ENCODE measurements at places on chromosomes 7 and 10.

GRCh38 chr7:140896996-140897395 is 27.7 kb downstream of the BRAF start:
- no peak for DNase-seq

DNA sequence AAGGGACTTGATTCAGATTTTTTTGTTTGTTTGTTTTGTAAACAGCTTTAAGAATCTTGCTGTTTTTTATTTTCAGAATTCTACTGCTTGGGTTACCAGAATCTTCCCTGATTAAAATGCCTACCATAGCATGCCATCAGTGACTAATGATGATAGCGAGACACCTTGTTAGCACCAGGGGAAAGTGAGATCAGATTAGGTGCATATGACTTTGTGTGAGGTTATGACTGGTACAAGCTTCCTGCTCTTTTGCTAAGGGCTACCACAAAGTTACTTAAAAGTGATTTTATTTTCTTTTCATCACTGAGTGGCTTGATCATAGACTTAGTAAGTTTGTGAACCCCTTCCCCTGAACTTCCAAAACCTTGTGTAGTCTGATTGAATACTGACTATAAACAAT is 93.5 kb downstream of the SND1 start:
- DNase-seq, result no peak

DNA sequence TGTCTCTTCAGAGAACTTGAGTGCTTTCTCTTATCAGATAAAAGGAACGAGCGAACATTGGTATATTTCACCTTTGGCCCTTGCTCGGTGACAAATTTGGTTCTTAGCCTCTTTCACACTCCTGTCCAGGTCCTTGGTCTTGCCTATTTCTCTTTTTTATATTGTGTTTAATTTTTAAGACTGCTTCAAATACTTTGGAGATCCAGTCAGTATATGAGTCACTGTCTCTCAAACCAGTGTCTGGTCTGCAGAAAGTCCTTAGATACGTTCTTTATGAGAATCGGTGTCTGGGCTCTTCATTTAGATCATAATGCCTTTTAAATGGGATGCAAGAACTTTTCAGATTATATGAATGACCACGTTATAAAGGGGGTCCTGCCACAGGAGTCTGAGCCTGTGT is 55.0 kb downstream of the PIK3AP1 start:
- DNase-seq, result no peak

- DNase-seq, result no peak
Measured at GRCh38 chr7:2213551-2214215, 19.1 kb downstream of the MAD1L1 start.

DNA sequence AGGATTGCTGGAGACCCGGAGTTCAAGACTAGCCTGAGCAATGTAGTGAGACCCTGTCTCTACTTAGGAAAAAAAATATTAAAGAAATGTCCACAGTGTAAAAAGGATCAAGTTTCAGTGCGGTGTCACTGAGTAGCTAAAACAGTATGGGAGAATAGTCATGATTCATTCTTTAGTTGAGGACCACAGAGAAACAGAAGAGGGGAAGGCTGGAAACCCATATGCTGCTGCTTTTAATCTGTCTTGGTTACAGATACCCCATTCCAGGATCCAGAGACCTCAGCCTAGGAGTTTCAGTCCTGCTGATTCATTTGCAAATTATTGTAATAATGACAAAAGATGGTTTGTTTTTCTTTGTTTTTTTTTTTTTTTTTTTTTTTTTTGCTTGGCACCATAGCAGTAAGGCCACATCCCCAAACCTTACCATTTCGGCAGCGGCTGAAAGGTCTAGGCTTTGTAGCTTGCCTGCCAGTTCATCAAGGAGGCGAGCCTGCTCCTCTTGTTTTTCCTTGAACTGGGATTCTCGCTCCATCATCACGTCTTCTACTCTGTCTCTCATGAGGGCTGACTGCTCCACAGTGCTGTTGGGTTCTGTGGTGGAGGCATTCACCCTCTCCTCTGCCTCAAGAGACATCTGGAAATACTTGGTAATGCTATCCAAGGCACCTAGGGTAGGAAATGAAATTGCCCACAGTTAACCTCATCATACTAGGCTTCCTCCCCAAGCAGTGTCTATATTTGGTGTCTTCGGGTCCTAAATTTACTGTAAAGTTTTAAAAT is 44.2 kb downstream of the DLD start:
- no peak for DNase-seq

DNA sequence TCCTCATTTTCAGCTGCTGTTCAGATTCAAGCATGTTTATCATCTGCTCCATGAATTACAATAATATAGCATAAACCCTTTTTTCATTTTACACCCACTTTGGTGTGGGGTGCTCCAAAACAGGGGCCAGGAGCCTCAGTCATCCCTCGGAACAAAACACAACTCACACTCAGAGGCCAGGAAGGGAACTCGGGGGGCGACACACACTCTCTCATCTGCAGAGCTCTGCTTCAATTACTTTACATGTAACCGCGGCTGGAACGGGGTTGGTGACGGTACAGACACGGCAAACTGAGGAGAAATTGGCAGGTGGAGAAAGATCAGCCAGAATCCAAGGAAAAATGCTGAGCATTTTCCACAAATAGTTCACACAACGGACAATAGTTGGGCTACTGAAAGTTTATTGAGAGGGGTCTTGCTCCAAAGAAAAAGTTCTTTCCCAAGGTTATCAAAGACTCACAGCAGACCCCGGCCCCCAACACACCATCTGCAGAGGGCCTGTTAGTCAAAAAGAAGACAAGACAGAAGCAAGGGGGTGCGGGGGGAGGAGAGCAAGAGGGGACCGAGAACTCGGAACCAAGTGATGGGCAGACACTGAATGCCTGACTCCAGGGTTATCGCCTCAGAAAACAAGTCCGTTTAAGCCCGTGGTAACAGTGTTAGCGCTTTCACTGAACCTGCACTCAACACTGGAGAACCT is 20.5 kb downstream of the DIP2C start:
- DNase-seq, result no peak

DNA sequence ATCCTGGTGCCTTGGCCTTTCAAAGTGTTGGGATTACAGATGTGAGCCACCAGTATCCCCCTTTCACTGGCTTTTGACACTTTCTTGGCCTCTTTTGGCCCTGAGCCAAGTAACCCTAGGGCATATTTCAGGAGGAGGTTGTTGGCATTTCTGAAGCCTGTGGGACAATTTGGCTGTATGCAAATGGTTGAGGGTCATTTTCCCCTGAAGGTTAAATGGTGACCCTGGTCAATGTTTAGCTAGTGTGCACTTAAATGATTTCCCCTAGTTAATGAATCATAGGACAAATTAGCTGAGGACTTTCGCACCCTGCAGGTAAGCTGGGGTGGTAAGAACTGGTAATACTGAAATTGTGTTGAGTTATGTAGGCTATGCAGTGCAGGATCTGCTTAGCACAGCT is 660.5 kb downstream of the LRMDA start:
- no peak for DNase-seq

GRCh38 chr7:3968234-3968633 is 667.2 kb downstream of the SDK1 start:
- DNase-seq, result no peak

GRCh38 chr10:57743711-57744110 is 524.0 kb downstream of the IPMK start:
- DNase-seq, result no peak

GRCh38 chr10:101961591-101962498 is 94.1 kb downstream of the ARMH3 start:
- no peak for DNase-seq

DNA sequence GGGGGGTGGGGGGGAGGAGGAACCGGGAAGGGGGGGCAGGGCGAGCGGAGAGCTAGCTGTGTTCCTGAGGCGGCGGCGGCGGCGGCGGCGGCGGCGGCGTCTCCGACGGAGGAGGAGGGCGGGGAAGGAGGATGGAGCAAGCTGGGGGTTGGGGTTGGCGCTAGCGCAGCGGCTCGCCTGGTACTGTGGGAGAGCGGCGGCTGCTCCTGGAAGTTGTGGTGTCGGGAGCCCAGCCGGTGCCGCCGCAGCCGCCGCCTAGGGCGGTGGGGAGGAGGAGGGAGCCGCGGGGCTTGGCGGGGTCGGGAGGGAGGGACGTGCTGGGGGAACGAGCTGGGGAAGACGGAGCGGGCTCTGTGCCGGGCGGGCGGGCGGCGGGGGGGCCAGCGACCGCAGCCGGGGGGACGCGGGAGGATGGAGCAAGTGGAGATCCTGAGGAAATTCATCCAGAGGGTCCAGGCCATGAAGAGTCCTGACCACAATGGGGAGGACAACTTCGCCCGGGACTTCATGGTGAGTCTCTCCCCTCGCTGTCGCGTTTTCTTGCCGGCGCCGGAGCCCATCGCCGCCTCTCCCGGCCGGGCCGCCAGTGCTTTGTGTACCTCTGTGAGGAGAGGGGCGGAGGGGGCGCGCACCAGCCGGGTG is at the start of gene PTPN12:
Gene PTPN12, plus strand, starts transcription at position 160 of the 642 bp plus-strand sequence. Its CDS starts 252 bp downstream, at position 412.
- no peak for DNase-seq

DNA sequence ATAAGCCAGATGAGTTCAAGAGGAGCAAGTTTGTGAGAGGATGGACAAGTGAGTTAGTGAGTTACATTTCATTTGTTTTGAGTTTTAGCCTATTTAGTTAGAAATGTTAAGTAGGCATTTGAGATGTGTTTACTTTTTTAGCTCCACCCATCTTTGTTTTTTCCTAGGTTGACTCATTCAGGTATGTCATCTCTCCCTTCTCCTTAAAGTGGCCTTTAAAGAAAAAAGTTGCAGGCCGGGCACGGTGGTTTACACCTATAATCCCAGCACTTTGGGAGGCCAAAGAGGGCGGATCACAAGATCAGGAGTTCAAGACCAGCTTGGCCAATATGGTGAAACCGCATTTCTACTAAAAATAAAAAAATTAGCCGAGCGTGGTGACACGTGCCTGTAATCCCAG is 71.2 kb downstream of the BMPR1A start:
- no peak for DNase-seq

- no peak for DNase-seq
Measured at GRCh38 chr10:132129431-132129830, 57.3 kb upstream of the DPYSL4 start.

GRCh38 chr10:58440484-58440883 is 55.3 kb downstream of the TFAM start:
- DNase-seq, result no peak

GRCh38 chr7:30240106-30240800 is 44.1 kb upstream of the ZNRF2 start:
- DNase-seq, result no peak

DNA sequence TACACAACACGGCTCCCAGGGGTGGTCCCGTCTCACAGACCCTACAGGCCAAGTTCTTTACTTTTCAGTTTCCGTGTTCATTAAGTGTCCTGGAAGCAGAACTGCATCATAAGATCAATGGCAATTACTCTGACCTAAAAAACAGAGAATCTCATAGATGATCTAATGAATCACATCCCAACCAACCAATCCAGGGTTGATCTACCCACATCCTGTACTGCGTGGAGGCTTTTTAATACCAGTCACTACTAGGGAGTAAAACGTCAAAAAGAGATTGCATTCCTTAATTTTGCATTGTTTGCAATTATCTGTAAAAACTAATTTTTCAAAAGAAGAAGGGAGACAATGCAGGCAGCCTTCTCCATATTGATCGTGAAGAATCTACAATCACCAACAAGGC is 72.6 kb downstream of the PARD3 start:
- DNase-seq, result no peak

DNA sequence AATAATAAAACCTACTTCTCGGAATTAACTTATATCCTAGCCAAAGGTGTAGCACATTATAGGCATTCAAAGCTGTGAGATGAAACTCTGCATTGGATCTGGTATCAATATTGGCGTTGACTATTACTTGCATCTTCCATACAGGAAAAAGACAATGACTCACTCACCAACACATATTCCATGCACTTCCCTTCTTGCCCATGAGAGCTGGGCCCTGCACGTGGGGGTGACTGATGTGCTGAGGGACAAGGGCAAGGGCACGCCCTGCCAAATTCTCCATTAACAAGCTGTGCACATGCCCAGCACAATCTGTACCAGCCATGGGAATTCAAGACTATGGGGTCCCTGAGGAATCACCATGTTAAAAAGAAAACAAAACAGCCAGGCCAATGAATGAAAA is 188.1 kb upstream of the PDE1C start:
- DNase-seq, result no peak

DNA sequence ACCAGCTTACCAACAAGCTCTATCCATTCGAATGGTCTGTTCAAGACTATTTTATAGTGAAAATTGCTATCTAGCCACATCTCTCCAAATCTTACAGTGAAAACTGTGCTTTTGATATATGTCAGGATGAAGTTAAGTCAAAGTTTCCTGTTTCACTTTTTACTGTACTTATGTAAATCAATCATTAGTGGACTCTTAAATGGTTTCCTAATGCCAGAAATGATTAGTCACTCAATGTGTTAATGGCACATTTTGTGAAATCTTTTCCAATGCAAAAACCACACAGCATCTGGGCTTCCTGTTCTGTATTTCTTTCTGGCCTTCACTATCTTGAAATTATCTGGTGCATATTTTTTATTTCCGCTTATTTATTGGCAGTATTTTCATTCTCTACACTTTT is 87.3 kb upstream of the STEAP1B start:
- DNase-seq, result no peak

DNA sequence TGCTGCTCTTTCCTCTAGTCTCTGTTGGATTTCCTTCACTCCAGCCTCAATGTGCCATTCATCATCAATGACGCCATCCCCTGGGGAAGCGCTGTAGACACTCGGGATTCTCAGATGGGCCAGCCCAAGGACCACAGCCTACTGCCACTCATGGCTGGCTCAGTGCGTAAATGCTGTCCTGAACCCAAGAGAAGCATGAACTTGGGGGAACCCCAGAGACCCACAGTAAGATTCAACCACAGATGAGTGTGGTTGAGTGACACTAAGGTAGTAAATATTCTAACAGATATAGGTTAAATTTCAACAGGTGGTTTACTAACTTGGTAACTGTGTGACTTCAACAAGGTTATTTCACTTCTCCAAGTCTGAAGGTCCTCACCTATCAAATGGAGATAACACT is 304.1 kb downstream of the GRM8 start:
- no peak for DNase-seq

DNA sequence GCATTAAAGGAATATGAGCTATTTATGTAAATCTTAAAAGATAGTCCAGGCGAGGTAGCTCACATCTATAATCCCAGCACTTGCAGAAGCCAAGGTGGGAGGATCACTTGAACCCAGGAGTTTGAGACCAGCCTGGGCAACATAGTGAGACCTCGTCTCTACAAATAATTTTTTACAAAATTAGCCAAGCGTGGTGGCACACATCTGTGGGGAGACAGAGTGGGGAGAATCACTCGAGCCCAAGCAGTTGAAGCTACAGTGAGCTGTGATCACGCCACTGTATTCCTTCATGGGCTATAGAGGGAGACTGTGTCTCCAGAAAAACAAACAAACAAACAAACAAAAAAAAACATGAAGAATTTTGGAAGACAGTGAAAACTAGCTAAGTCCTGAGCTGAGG is 28.4 kb downstream of the HERC4 start:
- no peak for DNase-seq

GRCh38 chr7:99000904-99001465 is 122.7 kb downstream of the TRRAP start:
- DNase-seq, result no peak

- DNase-seq, result no peak
Measured at GRCh38 chr10:114603948-114604347, 54.1 kb downstream of the ABLIM1 start.

DNA sequence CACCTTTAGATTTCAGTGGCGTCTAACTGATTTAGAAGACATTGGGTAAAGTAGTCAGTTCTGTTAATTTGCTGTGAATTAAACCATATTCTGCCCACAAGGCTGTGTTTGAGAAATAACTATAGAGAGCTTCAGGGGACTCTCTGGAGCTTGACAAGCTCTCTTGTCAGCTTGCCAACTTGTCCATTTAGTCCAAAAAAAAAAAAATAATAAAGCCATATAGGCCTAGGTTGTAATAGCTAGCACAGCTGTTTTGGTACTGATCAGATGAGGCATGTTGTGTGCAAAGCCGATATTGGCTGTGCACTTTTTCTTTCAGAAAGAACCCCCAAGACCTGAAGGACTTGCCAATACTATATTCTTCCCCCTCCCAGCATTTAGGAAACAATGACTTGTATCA is 20.2 kb upstream of the ZNF282 start:
- DNase-seq, result no peak
